Fibroblast of skin of left quadriceps (primary cell): ENCODE measurements at places on chromosomes 3 and 15.

DNA sequence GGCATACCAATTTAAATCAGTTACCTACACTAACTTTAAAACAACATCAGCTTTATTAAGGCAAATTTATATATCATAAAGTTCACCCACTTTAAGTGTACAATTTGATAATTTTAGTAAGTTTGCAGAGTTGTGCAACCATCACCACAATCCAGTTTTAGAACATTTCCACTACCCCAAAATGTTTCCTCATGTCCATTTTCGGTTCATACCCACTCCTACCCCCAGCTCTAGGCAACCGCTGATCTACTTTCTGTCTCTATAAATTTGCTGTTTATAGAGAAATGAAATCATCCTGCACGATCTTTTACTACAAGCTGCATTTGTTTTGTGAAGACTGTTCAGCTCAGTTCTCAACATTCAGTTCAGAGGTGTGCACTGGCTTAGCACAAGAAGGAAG, 31.5 kb upstream of the FAM81A start:
- no peak for DNase-seq

GRCh38 chr3:37941608-37942508, 48.7 kb upstream of the VILL start:
- DNase-seq, result no peak

DNA sequence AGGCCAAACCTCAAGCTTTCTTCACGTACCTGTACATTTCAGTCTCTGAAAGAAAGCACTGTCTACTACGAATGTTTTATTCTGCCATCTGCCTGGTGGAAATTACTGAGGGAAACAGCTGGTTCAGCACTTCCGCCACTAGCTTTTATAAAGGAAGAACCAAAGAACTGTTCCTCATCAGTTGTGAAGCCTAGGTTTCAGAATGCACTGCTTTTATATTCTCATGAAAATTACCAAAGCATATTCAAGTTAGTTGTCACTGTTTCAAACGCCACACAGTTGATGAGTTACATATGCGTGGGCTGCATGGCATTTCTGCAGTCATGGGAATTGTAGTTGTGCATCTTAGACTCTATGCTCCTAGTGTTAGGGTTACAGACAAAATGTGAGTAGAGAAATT, 21.5 kb upstream of the ZBTB38 start:
- DNase-seq, result no peak

DNA sequence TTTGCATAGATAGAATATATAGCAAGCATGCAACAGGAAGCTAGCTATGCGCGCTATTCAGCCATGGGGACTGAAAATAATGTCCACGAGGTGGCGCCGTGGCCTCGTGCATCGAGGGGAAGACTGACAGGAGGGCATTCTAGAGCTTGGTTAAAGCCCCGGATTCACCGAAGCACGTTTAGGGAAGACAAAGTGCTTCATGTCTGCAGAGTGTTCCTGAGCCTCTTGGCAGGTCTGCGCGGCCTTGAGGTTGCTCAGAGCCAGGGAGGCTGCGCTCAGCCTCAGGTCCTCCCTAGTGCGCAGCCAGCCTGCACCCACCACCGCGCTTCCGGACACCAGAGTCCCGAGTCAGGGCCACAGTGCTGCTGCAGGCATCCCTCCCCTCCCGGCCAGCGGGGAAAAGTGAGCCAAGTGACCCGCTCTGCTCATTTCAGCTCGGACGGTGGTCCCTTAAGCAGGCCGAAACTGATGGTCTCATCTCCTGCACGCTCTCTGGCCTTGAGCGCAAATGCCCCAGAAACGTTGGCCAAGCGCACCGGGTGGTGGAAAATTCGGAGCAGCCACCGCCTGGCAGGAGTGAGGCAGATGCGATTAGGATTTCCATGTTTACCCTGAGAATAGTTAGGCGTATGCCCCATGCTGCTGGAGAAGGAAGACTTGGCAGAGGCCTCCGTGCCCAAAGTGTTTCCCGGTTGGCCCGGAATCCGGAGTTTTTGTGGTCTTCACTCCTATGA, 24.8 kb downstream of the GABRA5 start:
- DNase-seq, result peak; percentile 64

GRCh38 chr15:39236375-39236774, 344.5 kb upstream of the THBS1 start:
- DNase-seq, result no peak

GRCh38 chr3:41234823-41235721, 35.8 kb downstream of the CTNNB1 start:
- DNase-seq, result no peak

DNA sequence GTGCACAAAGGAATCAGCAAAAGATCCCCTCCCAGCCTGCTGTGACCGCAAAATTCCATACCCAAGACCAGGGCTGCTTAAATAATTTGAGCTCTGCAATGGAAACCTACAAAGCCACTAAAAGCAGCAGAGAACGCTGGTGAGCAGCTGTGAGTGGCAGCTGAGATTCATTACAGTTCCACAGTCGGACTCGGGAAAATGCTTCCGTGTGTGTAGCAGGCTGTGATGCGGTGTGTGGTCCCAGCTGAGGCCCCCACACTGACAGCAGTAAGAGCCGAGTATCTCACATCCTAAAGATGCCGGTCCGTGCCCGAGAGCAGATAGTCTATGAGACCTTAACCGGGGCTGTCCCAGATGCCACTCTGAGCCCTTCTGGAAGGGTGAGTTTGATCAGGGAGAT, 37.4 kb downstream of the TM2D3 start:
- DNase-seq, result no peak

- DNase-seq, result no peak
Measured at GRCh38 chr3:168360993-168361392, 265.3 kb upstream of the GOLIM4 start.

DNA sequence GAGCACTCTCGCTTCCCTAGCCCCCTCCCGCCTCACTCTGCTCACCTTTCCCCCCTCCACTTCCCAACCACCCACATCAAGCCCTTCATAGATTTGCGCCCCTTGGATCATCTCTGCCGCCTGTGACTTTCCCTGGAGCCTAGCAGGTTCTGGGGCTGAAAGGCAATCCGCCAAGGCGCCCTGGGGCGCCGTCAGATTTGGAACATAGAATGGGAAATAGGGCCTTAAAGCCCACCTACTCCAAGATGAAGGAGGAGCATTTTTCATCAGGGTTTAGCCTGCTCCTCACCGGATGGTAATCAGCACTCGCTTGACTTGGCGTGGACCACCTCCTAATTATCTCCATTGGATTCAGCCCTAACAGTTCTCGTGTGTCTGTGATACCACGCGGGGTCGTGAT, 1.3 kb downstream of the CPNE4 start:
- no peak for DNase-seq

DNA sequence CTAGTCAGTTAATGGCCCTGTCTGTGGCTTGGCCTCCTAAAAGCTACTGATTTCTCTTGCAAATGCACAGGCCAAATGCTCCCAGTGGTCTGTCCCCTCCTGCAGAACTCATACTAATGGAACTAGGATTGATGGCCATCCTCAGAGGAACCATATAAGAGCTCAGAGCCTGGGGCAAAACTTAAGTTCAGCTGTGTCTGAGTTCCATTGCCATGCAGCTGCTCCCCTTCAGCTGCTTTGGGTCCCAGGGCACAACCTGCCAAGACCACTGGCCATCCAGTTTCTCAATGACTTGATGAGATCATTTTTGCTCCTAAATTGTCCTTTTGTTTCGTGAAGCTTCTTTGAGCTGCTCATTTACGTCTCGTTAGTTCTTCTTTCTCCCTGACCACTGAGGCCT, 529.5 kb upstream of the TBL1XR1 start:
- no peak for DNase-seq

DNA sequence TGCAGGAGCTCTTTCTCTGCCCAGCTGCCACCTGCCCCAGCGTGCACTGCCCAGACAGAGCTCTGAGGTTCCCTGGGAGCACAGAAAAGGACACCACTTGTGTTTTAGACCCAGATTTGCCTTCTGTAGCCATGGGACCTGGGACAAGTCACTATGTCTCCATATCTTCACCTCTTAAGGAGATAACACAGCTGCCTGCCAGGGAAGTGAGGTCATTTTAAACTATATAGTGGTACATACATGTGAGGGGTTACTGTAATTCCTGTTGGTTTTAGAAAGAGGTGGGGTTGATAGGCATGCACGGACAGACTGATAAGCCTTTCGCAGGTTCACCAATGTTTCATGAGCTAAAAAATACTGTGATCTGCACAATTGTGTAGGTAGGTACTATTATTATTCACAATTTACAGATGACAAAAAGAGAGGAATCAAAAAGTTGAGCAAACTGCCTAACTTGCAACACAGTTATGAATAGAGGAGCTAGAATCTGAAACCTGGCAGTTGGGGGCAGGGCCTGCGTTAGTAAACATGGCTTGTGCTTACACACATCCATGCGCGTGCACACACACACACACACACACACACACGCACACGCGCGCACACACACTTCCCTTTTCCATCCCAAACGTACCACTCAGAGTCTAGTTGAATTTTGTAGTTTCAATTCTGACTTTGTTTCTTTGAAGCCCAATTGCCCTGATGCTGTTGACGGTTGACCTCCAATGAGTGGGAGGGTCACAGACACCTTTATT, 193.6 kb downstream of the FAM43A start:
- DNase-seq, result no peak

- no peak for DNase-seq
Measured at GRCh38 chr3:147427746-147428145, 18.6 kb downstream of the ZIC1 start.

DNA sequence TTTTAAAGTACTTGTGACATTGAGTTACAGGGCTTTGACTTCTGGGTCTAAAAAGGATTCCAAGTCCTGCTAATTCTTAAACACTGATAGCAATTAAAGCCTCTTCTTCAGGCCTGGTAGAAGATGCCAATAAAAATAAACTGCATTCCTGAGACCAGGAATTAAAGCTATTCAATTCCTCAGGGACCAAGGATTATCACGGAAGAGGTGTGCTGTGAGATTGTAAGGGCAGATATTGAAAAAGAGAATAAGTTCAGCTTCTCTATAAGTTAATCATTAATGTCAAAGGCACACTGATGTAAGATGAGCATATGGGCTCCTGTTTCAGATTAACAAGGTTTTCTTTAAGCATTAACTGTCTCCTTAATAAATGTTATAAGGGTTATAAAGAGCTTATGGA, 611.3 kb downstream of the SI start:
- no peak for DNase-seq

DNA sequence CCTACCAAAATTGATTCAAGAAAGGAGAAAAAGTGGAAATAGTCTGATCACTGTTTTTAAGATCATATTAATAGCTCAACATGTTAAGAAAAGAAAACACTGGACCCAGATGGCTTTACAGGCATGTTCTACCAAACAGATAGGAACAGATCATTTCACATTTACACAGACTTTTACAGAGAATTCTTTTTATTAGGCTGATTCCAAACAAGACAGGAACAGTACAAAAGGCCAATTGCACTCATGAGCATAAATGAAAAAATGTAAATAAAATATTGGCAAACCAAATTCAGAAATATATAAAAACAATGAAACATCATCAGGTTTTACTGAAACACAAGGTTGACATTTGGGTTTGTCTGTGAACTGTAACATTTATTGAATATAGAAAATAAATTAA, 106.5 kb downstream of the WNT5A start:
- DNase-seq, result no peak
